Hepatocyte (in vitro differentiated cells): ENCODE measurements at places on chromosomes 4 and X. TPM values are rescaled to one million over a fixed set of nuclear protein-coding genes. Genes with fewer than 3 reads are reported as not detected.

The BCORL1 gene
- 3.0 and 3.4 TPM in 2 replicates for total RNA-seq

The PAGE5 gene
- not detected in 2 replicates for total RNA-seq

DNA sequence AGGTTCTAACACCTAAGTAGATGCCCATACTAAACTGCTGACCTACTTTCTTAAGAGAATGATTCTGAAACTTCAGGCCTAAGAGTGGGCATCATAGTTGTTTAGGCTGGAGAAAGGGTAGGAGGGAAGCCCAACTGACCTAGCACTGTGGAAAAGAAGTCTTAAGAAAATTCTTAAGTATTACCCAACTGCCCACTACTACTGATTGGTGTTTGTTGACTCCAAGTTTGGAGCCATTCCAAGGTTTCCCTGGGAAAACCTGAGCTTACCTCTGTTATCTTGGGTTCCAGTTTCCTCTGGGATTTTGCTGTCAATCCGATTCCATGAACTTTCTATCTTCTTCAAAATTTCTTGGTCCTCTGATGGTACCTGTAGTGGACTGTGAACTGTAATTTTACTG lies 23.9 kb downstream of the ANKRD17 start:
- H3K4me3 ChIP-seq, result no peak overlapping the region
- H3K27ac ChIP-seq, result no peak overlapping the region
- no peaks in the 10 kb centered on the region for H3K36me3 ChIP-seq
- no peaks in the 10 kb centered on the region for H3K4me1 ChIP-seq

DNA sequence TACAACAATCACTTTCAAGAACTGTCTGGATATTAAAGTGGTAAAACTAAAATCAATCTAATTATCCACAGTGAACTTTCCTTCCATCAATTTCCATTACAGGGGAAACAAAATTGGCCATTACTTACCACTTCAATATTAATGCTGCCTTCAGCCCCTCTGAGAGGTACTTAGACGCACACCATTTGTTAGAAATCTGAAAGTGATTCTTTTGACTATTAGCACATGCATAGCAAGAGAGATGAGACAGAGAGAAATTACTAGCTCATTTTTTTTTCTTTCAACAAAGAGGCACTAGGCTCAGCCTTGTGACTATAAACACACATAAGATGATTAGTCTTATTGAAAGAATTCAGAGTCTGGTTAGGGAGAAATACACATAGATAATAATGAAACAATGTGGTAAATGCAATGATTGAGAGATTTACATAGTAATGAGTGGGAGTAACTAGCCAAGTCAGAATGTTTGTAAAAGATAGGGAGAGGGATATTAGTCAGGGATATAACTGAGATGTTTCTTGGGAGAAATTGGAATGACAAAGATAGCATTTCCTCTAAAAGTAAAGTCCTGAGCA lies 93.3 kb downstream of the YIPF7 start:
- H3K27me3 ChIP-seq, result no peaks in the 10 kb centered on the region
- H3K4me3 ChIP-seq, result no peak overlapping the region
- DNase-seq, result no peak
- H3K4me1 ChIP-seq, result no peaks in the 10 kb centered on the region
- H3K27ac ChIP-seq, result no peak overlapping the region
- no peaks in the 10 kb centered on the region for H3K36me3 ChIP-seq

DNA sequence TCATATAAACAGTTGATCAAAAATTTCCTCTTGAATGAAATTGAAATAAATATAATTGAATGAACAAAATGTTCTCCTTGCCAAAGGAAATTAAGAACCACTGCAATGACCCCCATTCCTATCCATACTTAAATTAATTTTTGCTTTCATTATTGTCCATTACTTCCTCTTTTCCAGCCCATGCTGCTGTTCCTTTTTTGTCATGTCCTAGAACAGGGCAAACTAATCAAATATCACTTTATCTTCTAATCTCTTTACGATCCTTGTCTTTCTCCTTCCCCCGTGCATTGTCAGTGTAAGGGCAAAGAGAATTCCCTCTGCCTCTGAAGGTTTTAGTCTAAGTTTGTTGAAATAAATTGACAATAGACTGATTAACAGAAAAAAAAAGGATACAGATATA lies 203.0 kb downstream of the CENPC start:
- H3K36me3 ChIP-seq, result no peaks in the 10 kb centered on the region
- no peaks in the 10 kb centered on the region for H3K4me1 ChIP-seq
- no peak overlapping the region for H3K27ac ChIP-seq
- no peak for DNase-seq
- no peak overlapping the region for H3K4me3 ChIP-seq

GRCh38 chrX:22314692-22315091 lies 42.0 kb downstream of the CBLL2 start:
- no peaks in the 10 kb centered on the region for H3K4me1 ChIP-seq
- H3K36me3 ChIP-seq, result no peaks in the 10 kb centered on the region
- no peaks in the 10 kb centered on the region for H3K27me3 ChIP-seq
- H3K27ac ChIP-seq, result no peak overlapping the region

DNA sequence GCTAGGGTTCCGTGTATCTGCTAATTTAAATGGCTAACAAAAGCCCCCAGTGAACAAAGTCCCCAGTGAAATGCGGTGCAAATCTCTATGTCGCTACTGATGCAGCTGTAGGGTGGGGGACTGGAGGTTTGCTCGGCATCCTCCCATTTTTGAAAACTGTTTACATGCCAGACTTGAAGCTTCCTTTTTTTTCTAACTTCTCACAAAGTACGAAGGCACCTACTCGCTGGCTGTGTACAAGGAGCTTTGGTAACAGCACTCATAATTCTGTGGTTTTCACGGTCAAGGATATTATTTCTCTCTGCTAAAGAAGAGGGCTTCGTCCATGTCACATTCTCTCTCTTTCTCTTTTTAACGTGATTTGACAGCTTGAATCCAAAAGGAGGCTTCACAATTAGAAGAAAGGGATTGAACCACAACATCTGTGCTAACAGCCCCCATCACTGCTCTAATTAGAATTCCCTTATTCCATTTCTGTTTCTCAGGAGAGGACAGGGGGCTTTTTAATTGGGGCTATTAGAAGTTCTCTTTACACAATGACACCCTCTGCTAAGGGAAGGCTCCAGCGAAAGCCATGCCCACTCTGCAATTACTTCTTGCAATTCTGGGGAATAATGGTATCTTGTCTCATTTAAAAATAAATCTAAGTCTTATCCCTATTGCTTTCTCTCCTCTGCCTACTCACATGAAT lies 46.7 kb downstream of the TMEM156 start:
- H3K36me3 ChIP-seq, result no peaks in the 10 kb centered on the region
- no peaks in the 10 kb centered on the region for H3K4me1 ChIP-seq
- no peaks in the 10 kb centered on the region for H3K27me3 ChIP-seq

DNA sequence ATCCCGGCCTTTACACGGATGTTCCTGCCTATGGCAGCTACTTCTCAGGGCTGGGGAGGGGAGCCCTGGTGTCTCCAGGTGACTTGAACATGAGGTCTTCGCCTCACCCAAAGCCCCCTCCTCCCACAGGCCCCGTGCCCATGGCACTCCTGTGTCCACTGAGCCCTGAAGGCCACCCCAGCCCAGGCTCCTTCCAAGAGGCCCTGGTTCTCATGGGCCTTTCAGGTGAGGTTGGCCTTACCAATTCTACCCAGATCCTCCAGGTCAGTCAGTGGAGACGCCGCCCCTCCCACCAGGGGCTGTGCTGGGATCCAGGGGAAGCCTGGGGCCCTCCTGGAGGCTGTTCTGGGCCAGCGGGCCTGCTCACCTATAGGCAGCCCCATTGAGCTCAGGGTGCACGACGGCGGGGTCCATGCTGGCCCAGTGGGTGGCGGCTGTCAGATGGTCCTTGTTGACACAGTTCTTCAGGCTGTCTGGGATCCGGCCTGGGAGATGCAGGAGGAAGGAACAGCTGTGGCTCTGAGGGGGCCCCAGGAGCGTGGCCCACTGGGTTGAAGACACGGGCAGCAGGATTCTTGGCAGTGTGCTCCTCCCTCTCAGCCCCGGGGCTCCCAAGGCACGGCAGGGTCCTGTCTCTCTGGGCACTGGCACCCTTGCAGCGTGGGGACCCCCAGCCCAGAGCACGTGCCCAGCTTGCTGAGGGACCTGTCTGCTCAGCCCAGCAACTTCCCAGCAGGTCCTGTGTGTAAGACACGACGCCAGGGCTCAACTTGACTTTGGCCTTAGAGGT lies 36.2 kb downstream of the CTBP1 start:
- H3K4me1 ChIP-seq, result peaks cover 28% of the 10 kb centered on the region
- no peaks in the 10 kb centered on the region for H3K36me3 ChIP-seq
- no peak for DNase-seq
- H3K27me3 ChIP-seq, result no peaks in the 10 kb centered on the region

DNA sequence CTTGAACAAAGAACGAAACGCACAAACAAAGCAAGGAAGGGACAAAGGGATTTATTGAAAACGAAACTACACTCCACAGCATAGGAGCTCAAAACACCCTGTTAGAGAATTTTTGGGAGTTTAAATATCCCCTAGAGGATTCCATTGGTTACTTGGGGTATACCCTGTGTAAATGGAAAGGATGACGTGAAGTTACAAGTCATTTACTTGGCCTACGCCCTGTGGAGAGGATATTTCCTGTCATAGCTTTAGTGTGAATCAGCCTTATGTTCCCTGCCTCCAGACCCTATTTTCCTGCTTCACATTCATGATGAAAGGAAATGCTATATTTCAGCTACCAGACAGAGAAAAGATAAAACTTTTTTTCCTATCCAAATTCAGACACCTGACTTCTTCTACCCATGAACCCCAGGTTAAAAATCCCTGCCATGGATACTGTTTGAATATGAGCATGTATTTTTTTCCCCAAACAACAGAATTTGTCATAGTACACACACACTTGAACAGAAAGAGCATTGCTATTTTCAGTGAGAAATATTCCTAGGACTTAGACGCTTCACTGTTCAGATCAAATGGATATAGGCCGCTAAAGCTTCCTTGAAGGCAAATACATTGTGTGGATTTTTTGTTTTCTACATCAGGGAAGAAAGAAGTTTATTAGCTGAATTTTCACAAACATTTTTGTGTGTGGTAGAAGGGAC lies 20.4 kb downstream of the PIN4 start:
- no peak overlapping the region for H3K4me3 ChIP-seq
- H3K4me1 ChIP-seq, result no peaks in the 10 kb centered on the region
- no peak overlapping the region for H3K27ac ChIP-seq
- no peak for DNase-seq
- H3K36me3 ChIP-seq, result no peaks in the 10 kb centered on the region
- no peaks in the 10 kb centered on the region for H3K27me3 ChIP-seq

GRCh38 chrX:11103006-11103405 lies 8.1 kb upstream of the HCCS start:
- peaks cover 5% of the 10 kb centered on the region for H3K4me1 ChIP-seq
- H3K27me3 ChIP-seq, result no peaks in the 10 kb centered on the region
- no peak for DNase-seq
